NCI-H2081 treated with DMSO at 0.1 percent for 48 hours (cell line): ENCODE measurements at places on chromosomes 16 and 17.
A peak's percentile ranks its signal among the peaks of the same experiment; 100 is the strongest.

- DNase-seq = no peak
These were observed 81.1 kb downstream of the MSI2 start for GRCh38 chr17:57337390-57337789.

DNA sequence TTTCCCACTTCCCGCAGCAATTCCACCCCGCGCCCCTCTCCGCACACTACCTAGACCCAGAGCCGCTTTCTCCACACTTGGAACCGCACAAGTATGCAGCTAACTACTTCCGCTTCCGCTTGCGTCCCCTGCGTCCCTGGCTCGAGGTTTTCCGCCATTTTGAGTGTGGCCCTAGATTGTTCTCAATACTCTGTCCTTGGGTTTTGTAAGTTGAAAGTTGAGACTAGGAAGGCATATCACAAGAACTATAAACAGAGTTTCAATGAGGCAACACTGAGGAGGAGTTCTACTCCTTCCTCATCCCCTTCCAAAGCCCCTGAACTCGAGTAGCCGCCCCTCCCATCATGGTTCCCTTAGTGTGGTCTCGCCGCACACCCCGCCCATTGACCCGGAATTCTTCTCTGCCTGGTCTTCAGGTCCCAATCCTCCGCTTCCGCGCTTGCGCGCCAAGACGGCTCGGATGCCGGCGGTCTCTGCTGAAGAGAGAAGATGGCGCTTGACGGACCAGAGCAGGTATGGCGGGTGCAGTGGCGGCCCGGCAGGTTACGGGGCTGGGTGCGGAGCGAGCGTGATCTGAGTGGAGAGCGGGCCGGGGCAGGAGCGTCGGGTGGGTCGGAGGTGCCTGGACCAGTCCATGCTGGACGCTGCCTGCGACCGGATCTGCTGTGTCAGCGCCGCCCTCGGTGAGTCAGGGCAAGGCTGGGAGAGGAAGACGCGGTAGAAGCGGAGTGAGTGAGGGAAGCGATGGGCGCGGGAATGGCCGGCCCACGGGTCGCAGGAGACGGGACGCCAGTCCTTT is at the start of the genes FTSJ3 and PSMC5:
Gene FTSJ3, minus strand, starts transcription at position 662 of the 799 bp plus-strand sequence. CDS start 761 bp downstream, outside the sequence.
Gene PSMC5, plus strand, starts transcription at position 430 of the 799 bp plus-strand sequence. Its CDS starts 60 bp downstream, at position 490.
- DNase-seq = peak; percentile 92

DNA sequence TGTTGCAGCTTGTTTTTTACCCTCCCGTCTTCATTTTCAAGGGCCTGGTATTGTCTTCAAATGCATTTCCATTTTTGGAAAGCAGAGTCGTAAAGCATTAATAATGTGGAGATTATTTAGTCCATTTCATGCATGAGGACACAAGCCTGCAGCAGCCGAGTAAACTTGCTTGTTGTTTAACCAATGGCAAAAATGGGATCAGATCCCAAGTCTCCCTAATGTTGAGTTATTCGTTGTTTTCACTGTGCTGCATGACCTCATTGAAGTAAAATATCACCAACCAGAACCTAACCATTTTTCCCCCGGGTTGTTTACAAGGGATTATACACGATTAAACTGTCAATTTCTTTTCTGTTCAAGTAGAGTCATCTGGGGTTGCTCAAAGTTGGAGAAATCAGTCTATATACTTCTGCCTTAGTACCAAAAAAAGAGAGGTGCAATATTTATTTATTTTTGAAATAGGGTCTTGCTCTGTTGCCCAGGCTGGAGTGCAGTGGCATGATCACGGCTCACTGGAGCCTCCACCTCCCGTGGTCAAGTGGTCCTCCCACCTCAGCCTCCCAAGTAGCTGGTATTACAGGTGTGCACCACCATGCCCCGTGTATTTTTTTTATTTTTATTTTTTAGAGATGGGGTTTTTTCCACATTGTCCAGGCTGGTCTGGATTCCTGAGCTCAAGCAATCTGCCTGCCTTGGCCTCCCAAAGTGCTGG is 12.4 kb downstream of the AMZ2 start:
- no peak for DNase-seq

GRCh38 chr17:80769936-80770625 is 221.6 kb upstream of the CHMP6 start:
- no peak for DNase-seq

GRCh38 chr16:54623636-54624035 is 307.0 kb upstream of the IRX5 start:
- no peak for DNase-seq

DNA sequence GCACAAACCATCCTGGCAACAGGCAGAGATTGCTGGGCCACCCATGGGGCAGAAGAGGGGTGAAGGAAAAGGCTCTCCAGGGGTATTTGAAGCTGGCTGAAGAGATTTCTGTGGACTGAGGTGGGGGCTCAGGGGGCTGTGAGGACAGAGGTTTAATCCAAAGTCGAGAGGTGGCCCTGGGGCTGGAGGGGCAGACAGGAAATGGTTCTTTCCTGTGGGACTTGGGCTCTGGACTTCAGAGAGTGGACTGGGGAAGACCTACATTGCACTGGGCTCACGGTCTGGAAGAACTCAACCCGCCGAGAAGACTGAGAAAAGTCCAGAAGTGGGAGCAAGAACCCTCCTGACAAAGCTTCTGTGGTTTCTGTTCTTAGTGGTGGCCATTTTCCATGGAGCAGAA is 2.9 kb downstream of the CCDC42 start:
- no peak for DNase-seq

- DNase-seq = no peak
These were observed 4.2 kb upstream of the MAP3K14 start for GRCh38 chr17:45320931-45321461.

GRCh38 chr17:79126139-79126538 is 51.5 kb downstream of the ENGASE start:
- DNase-seq = no peak
